ENCODE measurements at places on chromosomes 2 and 18.

GRCh38 chr2:152242787-152243472, 67.4 kb upstream of the STAM2 start:
- no peak for DNase-seq

GRCh38 chr2:197277794-197278193, 32.8 kb downstream of the ANKRD44 start:
- no peak for DNase-seq

DNA sequence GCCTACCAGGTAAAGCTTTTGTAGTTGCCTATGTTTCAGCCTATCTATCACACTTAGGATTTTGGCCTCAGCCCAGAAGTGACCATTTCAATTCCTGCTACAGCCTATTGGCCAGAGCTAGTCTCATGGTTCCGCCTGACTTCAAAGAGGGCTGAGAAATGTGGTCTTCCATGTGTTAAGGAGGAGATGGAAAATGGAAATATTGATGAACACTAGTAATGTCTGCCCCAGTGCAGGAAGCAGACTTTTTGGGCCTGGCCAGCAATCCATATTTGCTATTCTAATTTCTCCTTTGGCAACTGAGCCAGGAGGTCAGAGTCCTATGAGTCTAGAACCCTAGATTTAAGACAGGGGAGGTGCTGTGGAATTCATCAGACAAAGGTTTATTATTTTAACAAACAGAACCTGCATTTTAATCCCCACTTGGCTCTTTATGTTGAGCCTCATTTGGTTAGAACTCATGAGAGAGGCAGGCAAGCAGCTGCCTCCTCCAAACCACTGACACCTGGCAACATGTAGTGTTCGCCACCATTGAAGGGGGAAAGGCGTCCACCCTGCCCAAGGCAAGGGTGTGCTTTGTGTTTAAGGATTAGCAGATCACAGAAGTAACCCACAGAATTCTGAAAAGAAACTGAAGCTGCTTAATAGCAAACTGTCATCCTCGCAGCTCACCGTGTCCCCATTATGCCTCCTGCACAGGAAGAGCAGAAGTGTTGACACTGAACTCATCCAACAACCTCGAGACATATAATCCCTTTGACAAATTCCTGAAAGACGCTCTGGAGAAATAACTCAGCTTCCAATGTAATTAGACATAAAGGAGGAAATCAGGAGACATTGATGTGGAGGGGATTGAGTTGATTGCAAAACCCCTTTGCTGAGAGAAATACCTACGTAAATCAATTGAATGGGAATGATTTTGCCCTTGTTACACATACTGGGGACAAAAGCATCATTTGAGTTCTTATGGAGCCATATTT, 47.7 kb upstream of the SCG2 start:
- DNase-seq: no peak

GRCh38 chr2:199455545-199456382, 2.0 kb downstream of the SATB2 start:
- DNase-seq: no peak

DNA sequence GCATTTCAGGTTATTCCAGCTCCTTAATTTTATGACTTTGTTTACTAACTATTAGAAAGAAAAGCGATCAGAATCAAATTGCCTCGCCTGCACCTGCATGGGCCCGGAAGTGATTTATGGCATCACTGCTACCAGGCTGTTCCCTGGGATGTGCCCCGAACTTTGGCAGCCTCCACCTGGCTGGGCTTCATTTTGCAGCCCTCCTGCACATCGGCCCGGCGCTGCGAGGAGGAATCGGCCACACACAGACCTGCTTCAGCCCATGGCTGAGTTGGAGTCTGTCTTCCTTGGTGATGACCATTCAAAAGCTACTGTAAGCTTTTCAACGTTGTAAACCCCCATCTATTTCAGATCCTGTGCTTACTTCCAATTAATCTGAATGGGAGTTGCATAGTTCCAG, 638.0 kb downstream of the RNF144A start:
- no peak for DNase-seq

- DNase-seq: no peak
These were observed 115.3 kb downstream of the DOCK10 start for GRCh38 chr2:224927011-224927410.

DNA sequence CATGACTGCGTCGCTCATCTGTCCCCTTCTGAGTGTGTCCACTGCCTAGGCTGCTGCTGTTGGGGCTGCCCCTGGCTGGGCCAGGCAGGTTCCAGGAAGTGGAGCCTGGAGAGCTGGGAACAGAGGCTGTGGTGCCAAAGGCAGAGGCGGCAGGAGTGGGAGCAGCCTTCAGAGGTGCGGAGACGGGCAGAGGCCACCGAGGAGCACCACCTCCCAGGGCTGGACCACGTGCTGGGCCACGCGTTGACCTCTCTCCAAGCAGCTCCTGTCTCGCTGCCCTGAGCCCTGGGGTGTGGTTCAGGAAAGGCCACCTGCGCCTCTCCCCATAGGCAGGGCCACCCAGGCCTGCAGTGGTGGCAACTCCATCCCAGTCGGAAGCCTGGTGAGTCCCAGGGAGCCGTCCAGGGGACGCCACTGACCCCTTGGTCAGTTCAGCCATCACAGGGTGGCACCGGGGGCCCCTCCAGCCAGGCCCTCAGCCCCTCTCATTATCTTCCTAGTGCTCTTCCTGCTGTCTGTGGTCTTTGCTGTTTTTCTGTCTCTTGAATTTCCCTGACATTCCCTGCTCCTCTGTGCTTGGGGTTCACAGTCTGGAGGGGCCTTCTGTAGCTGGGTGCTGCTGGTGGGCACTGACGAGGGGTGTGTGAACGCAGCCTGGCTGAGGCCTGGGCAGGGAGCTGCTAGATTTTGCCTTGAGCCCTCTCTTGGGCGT, 122.8 kb upstream of the HS6ST1 start:
- no peak for DNase-seq

- no peak for DNase-seq
These were observed 87.2 kb downstream of the PHLPP1 start for GRCh38 chr18:62802523-62802922.

GRCh38 chr2:120877409-120877808, 141.7 kb downstream of the GLI2 start:
- no peak for DNase-seq

- no peak for DNase-seq
These were observed 78.8 kb upstream of the TTN start for GRCh38 chr2:178886006-178886405.

DNA sequence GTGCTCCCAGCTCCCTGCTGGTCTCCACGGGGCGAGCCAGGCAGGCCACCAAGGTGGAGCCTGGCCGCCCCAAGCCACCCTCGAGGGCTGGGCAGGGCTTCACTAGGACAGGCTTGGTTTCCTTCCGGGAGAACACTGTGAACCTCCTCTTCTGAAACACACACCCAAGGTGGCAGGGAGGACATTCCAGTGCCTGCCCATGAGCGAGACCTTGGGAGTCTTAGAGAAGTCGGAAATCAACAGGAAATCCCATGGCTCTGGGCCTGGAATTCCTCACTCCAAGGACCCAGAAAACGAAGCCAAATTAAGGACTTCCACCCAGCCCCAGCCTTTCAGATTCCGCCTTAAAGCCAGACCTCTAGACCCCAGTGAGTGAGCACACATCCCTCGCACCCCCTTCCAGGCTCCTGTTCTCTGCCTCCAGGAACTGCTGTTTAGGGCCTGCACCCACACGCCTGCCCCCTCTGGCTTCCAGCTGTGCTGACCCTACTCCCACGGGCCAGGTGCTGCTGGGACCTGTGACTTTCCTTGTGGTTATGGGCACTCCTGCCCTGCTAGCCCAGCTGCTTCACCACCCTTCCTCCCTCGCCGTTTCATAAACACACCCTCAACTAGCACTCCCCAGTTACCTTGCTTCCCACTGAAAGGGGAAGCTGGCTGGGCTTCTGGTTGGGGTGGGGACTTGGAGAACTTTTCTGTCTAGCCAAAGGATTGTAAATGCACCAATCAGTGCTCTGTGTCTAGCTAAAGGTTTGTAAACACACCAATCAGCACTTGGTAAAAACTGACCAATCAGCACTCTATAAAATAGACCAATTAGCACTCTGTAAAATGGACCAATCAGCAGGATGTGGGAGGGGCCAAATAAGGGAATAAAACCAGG, 13.7 kb downstream of the GPR17 start:
- DNase-seq: peak; percentile 61

GRCh38 chr18:38545071-38545470, 979.5 kb upstream of the CELF4 start:
- no peak for DNase-seq

DNA sequence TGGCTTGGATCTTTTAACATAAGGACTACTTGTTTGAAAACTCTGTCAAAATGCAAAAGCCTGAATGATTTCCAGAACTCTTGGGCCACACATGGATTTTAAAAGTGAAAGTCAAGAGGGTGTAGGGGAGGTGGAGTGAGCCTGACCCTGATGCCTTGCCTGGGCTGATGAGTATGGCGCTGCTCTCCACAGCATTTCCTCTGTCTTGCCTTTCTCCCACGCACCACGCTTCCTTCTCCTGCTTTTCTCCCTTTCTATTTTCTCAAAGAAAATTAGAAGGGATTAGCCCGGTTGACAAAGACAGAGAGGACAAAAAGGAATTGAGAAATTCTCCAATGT, 207.0 kb upstream of the CCDC68 start:
- no peak for DNase-seq

- DNase-seq: no peak
These were observed 202.1 kb upstream of the KYNU start for GRCh38 chr2:142675398-142675797.

DNA sequence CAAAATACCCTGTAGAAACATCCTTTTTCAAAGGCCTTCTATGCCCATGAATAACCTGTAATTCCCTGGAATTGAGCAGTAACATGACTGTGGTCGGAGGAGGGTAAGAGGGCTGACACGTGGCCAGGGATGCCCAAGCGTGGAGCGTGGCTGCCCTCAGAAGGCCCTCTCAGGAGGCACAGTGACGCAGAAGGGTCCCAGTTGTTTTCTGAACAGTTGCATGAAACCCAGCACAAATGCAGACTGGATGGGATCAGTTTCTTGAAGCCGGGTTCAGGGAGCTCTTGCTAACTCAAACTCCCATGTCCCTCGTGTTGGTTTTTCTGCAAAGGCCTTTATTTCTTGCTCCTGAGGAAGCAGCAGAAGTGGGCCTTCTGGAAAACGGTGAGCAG, 237.0 kb downstream of the ALPK2 start:
- no peak for DNase-seq

DNA sequence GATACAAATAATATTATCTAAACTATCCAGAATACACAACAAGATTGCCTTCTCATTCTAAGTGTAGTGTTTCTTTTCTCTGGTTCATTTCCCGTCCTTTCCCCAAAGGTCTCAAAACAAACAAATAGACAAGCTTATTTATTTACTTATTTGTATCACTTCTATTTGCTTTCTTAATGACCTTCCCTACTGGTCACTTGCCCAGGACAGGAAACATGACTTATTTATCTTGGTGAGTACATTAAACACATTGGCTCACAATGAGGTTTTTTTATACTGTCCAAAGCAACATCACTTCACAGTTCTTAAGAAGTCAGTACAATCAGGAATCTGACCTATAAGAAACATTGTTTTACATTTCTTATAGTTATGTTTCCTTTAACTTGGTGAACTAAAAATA, 123.3 kb upstream of the KYNU start:
- no peak for DNase-seq

DNA sequence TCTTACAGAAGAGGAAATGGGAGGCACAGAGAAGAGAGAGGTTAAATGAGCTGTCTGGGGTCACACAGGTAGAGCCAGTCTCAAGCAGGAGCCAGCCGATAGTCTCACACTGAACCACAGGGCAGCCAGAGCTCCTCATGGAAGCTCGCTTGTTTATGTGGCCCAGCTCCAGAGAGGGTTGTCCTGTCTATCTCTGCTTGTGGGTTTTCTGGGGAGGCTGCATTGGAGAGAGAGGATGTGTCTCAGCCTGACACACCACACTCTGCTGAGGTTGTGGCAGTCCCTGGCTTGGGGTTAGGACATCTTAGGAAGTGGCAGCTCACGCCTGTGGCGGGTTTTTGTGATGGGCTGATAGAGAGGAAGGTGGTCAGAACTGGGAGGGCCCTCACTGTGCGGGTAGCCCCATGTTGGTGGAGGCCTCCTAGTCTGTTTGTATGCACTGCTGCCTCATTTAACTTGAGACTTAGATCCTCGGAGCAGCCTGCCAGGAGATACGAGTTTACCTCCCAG, 52.3 kb downstream of the TCF7L1 start:
- no peak for DNase-seq

DNA sequence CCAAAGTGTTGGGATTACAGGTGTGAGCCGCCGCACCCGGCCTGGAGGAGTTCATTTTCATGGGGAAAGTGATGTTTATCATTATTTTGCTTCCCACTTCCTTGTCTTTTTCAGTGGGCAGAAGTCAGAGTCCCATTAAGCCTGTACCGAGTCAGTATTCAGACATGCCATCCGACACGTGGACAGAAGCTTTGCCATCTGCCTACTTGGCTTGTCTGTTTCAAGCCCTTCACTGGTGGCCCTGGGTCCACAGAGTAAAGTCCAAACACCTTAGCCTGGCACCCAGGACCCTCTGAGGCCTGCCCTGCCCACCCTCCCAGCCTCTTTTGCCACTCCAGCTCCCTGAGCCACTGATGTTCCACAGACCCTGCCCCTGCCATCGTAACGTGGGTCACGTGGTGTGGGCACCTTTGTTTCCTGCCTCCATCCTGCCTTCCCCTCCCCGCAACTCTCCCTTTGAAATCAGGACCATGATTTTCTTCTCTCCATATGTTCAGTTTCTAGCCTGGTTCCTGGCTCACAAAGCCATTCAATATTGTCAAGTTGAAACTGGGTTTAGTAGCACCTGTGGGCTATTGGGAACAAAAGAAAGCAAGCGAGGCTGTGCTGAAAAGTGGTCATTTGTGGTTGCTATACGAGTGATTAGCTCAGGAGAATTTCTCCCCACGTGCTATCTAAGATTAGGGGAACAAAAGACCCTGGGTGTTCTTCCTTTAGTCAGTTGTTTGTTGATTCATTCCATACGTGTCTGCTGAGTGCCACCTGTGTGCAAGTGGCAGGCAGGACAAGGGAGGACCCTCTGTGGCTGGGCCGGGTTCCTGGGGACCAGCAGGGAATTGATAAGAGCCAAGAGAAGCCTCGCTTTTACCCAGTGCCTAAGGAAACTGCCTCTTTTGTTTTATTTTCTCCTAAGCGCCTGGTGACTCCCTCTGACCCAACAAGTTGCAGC, 5.1 kb upstream of the ODC1 start:
- no peak for DNase-seq

DNA sequence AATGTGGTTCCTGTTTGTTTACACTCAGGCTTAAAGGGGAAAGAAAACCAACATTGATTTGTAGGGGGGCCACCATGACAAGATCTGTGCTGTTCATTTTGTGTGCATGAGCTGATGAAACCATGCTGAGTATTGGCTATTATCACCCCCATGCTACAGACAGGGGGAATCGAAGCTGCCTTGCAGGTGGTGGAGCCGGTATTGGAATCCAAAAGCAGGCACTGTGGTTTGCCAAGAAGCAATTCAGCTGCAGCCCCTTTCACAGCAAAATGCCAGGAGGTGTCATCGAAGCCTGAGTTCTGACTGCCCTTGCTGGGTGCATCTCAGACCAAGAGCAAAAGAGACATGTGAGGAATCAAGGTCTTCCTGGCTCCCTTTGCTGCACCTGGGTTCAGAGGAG, 221.9 kb downstream of the UXS1 start:
- DNase-seq: no peak

All from left ventricle myocardium inferior (tissue), 1 donor.